ENCODE measurements at places on chromosomes 7 and 10.

- DNase-seq: no peak
Measured at GRCh38 chr7:22016507-22016906, 70.8 kb upstream of the CDCA7L start.

GRCh38 chr7:35336444-35336843, 82.5 kb upstream of the TBX20 start:
- no peak for DNase-seq

DNA sequence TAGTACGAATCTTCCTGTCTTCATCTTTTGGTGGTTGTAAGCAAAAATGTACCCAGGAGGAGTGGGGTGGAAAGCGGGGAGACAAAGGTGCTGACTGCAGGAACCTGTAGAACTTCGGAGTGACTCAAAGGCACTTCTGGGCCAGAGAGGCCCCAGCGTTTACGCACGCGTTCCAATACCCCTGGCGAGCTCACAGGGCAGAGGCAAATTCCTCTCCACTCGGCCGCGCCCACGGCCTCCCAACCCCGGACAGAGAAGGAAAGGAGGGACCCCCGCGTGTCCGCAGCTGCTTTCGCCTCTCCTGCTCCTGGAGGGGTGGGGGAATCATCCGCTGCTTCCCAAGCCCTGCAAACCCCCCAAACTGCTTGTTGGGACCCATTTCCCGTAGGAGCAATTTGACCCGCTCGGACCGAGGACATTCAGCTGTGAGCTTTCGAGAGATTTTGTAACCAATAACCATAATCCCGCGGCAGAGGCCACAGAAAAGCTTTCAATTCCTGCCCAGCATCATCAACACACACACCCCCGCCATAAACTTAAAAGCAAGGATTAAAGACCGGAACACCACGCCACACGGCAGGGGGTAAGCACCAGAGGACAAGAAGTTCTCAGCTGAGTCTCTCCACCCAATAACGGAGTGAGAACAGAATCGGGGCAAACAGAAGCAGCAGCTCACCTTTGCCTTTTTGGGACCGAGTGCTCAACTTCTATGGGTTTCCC, 2.3 kb downstream of the IGF2BP3 start:
- no peak for DNase-seq

- no peak for DNase-seq
Measured at GRCh38 chr7:102155821-102156441, 130.7 kb upstream of the SH2B2 start.

- DNase-seq: no peak
Measured at GRCh38 chr10:77493851-77494261, 143.8 kb downstream of the KCNMA1 start.

DNA sequence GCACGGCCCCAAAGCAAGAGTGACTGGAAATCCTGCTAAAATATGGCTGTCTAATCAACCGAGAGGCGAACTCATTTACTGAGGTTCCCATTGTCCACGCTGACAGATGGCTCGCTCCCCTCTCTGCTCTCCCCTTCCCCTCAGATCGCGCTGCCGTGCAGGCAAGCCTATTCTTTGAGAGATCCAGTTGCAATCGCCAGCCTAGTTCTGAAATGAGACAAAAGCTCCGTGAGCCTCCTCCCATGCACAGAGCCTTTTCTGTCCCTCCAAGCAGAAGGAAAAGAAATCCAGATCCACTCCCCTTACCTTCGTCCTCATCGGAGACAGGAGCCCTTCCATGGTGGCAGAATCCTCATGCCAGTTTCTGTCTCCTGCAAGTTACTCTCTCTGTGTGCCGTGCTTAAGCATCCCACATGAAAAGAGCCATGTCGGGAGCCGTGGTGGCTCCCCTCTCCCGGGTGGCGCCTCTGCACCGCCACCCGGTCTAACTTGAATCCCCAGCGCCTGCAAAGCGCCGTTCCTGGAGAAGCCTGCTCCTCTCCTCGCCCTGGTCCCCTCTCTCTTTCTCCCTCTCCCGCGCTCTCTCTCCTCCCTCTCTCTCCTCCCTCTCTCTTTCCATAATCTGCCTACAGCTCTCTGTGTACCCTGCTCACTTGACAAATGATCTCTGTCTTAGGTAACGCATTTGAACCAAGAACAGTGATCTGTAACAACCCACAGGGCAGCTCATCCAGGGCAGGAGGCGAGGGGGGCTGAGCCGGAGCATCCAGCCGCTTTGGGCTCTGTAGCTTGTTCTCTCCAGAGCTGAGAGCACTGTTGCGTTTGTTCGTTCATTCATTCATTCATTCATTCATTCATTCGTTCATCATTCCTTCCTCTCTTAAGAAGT, 156.8 kb downstream of the FRMD4A start:
- no peak for DNase-seq

- no peak for DNase-seq
Measured at GRCh38 chr7:66627881-66628360, 760 bp upstream of the KCTD7 start.

Data from fibroblast of mammary gland (primary cell).